Panc1 (cell line): ENCODE measurements at places on chromosomes 3 and 15. TPM values are rescaled to one million over a fixed set of nuclear protein-coding genes. Genes with fewer than 3 reads are reported as not detected.

GRCh38 chr3:110383356-110383755 is 688.3 kb upstream of the NECTIN3 start:
- H3K4me3 ChIP-seq, result no peak overlapping the region
- H3K27me3 ChIP-seq, result no peaks in the 10 kb centered on the region
- no peak overlapping the region for H3K27ac ChIP-seq
- no peak for DNase-seq

DNA sequence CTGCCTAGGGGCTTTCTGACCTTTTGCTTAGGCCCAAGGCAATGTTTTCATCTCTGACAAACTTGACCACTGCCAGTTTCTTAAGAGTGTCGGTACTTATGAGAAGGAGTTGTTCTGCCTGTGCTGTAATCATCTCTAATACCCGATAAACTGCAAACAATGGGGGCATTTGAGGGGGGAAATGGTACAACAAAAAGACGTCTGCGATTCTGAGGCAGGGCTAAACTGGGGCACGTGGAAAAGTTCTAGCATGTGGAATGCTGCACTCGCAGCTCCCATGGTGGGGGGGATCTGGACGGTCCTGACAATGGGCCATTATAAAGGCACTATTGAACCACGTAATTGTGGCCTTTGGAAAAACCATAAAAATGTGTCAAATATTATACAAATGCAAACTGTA is 73.1 kb upstream of the SAMMSON start:
- H3K4me1 ChIP-seq, result no peaks in the 10 kb centered on the region
- H3K4me3 ChIP-seq, result no peak overlapping the region
- no peak for DNase-seq
- no peak overlapping the region for H3K27ac ChIP-seq

The SPRED1 gene
- total RNA-seq, result 29.6 TPM

The CHRD gene
- 1.4 TPM for total RNA-seq

The KBTBD12 gene
- total RNA-seq, result 0.28 TPM

The P2RY1 gene
- total RNA-seq, result 0.08 TPM
